NCI-H1436 (cell line): ENCODE measurements at places on chromosomes 12 and 14.

GRCh38 chr12:22082190-22082701 is 36.2 kb downstream of the CMAS start:
- no peak for DNase-seq

DNA sequence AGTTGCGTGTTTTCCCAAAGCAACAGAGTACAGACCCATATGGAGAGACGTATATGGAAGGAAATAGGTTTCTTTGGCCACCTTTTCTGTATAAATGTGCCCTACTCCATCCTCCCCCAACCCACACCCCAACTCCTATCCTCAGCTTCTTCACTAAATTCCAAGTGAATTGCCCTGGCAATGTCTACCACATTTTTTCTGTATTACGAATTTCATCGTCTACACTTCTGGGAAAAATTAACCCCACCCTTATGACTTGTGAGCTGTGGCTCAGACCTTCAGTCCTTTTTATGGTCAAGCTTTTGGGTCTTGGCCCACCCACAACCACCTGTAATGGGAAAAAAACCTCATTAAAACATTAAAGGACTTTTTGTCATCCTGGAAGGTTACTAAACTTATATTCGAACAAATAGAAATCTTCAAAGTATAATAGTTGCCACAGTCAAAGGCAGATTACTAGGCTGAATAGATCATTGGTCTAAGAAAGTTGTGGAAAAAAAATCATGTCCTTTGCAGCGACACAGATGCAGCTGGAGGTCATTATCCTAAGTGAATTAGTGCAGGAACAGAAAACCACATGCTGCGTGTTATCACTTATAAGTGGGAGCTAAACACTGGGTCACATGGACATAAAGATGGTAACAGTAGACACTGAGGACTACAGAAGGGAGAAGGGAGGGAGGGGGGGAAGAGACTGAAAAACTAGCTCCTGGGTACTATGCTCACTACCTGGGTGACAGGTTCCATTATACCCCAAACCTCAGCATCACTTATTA is 15.7 kb upstream of the NFKBIA start:
- DNase-seq, result no peak

GRCh38 chr12:49948866-49949845 is 1.4 kb upstream of the AQP2 start:
- no peak for DNase-seq

GRCh38 chr14:96584199-96584906 is 82.2 kb downstream of the PAPOLA start:
- peak; percentile 59 for DNase-seq

GRCh38 chr12:112031472-112031871 is 18.2 kb downstream of the ERP29 start:
- no peak for DNase-seq

DNA sequence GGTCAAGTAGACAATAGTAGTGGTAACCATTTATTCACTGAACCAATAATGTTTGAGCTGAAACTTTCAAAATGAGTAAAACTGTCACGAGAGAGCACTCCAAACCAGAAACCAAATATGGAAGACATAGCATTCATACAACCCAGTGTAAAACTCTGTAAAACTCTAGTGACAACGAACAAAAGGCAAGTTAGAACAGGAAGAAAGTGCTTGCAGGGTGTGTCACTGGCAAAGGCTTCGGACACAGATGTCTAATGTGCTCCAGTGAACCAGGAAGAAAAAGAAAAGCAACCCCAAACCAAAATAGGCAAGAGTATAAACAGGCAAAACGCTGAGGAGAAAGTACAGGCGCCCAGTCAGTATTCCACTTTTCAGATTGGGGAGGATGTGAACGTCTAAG is 79.3 kb upstream of the FZD10 start:
- DNase-seq, result no peak
